Prostate gland (tissue), 2 donors: ENCODE measurements at places on chromosomes 16 and 17. TPM values are rescaled to one million over a fixed set of nuclear protein-coding genes. Genes with fewer than 3 reads are reported as not detected.
A peak's percentile ranks its signal among the peaks of the same experiment; 100 is the strongest.

DNA sequence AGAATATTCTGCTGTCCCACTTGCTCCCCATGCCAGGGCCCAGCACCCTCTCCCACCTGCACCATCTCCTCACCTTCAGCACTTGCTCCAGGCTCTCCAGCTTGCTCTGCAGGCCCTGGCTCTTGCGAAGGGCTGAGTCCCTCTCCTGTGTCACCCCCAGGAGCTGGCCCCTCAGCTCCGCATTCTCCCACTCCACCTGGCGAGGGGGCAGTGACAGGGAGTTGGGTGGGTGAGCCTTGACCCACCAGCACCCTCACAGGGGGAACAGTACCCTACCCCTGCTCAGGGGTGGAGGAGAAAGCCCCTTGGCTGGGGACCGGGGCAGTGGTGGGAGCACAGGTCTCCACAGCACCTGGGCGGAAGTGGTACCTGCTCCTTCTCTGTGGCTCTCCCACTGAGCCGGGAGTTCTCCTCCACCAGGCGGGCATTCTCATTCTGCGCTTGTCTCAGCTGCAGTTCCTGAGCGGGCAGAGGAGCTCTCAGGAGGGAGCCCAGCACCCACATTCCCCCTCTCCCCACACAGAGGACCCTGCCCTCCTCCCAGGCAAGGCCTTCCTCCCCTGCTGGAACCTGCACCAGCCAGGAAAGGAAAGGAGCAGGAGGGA is 5.9 kb downstream of the TSPOAP1 start:
- DNase-seq: no peak

- DNase-seq: no peak
Measured at GRCh38 chr16:86287664-86288201, 222.6 kb upstream of the FOXF1 start.

DNA sequence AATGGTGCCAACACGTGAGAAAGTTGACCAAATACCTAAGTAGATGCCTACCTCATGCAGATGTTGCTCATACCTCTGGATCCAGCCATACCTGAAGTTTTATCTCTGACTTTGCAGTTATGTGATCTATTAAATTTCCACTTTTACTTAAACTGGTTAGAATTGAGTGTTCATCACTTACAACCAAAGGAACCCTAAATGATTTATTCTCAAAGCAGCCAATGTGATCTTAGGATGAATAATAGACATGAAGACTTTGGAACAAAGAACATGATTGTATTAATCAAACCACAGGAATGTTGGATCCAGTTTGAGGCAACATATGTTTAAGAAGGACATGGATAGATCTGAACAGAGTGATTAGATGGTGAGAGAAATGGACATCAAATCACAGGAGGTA is 68.7 kb downstream of the IRX6 start:
- no peak for DNase-seq

GRCh38 chr17:1275962-1276736 is 3.3 kb upstream of the TRARG1 start:
- peak; percentile 45 for DNase-seq

BCAR1 gene
- total RNA-seq: 181 TPM
